ENCODE measurements at places on chromosomes 1 and 21.
A peak's percentile ranks its signal among the peaks of the same experiment; 100 is the strongest.

DNA sequence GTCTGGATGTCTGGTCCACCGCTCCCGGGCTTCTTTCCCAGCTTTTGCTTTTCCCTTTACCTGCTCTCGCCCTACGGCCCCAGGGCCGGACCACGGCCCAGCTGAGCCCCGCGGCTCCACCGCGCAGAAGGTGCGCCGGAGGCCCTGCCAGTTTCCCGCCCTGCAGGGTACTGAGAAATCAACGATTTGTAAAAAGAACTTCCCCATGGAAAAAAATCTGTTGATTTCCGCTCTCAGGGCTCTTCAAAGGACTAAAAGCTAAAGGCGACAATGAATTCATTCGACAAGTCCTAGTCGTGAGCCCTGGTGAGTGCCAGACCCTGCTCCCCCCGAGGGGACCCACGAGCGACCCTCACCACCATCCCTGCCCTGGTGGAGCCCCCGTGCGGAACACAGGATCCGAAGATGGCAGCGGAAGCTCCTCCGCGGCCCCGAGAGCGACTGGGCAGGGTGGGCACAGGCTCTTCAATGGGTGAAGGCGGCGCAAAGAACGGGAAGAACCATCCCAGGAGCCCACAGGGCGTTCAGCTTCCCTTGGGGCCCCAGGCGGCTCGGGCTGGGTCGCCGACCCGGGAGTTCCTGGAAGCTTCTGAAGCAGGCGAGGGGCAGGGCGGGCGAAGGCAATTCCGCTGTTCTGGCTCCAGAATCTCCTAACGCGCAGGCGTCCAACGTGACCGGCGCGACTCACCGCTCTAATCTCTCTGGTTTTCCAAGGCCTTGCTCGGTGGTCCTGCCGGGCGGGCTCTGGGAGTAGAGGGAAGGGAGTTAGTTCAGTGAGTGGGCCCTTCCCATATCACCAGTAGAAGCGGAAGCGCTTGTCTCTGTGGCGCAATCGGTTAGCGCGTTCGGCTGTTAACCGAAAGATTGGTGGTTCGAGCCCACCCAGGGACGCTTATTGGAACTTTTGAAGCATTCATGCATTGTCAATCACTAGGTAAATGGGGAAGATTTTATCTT, 6.6 kb upstream of the RNU1-2 start:
- peak; percentile 57 for DNase-seq

DNA sequence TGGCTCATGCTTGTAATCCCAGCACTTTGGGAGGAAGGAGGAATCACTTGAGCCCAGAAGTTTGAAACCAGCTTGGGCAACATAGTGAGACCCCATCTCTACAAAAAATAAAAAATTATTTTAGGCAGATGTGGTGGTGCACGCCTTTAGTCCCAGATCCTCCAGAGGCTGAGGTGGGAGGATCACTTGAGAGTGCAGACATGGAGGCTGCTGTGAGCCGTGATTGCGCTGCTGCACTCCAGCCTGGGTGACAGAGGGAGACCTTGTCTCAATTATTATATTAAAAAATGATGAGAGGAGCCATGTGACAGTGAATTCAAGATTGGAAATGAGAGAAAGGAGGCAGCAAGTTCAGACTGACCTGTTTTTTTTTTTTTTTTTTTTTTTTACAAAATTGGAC, 282.3 kb downstream of the ZP4 start:
- DNase-seq, result no peak

DNA sequence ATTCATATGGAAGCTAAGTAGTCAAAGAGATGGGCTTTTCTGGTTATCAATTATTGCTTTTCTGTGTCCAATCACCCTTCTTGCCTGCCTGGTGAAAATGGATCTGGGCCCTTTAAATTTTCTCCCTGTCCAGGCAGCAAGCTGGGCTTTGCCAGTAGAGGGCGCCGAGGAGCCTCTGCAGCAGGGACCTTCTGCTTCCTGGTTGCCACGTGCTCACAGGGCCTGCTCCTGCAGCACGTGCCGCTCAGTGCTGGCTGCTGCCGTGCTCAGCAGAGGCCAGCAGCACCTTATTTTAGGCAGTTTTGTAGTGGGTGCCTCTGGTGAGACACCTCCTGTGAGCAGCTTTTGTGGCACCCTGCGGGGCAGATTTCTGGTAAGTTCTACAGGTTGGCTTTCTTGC, 4.0 kb downstream of the ACTL8 start:
- DNase-seq, result no peak

DNA sequence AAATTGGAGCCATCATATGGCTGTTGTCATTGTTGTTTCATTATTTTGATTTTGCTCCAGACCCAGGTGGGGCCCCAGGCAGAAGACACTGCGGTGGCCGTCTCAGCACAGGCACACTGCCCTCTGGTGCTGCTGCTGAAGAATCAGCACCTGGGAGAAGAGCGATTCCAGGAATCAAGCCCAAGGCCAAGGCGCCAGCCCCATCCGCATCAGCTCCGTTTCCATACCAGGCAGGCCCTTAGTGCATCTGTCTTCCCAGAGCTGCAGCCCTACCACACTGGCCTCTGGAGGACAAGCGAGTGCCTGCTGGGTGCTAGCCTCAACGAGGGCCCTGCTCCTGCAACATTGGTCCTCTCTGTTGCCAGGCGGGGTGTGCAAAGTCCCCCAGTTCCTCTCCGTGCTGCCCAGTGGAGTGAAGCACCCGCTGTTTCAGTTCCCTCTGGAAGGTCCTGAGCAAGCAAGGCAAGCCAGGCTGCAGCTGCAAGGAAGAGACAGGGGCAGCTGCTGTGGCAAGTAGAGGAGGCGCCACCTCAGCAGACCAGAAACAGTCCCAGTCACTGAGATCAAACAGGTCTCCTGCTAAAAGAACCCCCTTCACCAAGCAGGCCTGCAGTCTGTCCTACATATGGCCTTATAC, 5.2 kb downstream of the GRIK3 start:
- no peak for DNase-seq

GRCh38 chr1:108114033-108114599, 86.0 kb downstream of the SLC25A24 start:
- no peak for DNase-seq

DNA sequence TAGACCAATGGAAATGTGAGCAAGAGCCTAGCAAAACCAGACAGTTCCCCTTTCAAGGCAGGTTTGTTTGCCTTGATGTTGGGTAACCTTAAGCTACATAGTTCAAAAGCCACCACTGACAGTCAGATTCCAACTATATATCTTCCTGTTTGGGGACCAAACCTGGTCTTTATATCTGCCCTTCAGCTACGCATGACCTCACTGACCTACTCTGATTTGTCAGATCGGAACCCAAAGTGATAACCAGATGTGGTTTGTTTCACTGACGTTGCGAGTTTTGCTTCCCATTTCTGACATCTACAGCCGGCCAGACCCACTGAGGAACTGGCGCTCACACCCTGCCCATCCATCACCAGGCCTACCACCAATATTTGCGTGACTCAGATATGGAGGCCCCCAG, 361.1 kb upstream of the CHRM3 start:
- DNase-seq, result no peak

GRCh38 chr21:16420031-16420724, 690.4 kb downstream of the USP25 start:
- DNase-seq, result peak; percentile 69

DNA sequence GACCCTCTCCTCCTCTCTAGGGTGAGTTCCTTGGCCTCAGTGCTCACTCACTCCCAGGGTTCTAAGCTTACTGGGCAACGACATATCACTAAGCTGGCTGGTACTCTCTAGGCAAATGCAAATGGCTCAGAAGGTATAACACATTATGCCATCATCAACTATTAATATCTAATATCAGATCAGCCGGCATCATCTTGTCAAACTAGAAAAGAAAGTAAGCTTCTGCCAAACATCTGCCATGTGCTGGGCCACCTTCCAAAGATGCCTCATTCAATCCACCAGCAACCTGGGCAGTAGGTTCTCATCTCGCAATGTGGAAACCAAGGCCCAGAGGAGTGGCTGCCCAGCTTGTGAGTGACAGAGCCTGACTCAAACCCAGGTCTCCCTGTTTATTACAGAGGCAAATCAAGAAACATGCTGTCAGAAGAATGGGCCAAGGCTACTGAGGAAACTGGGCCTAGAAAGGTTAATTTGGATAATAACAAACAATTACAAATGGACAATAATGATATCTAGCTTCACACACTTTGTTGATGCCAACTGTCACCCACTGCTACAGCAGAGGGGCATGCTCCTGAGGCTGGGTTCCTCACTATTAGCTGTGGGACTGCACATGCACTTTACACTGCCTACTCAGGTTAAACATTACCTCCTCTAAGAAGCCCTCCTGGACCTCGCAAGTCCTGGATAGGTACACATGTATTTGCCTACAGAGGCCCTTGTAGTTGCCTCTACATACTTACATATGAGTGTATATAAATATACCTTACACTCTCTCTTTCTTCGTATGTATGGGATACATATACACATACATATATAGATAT, 183.3 kb upstream of the JUN start:
- DNase-seq, result no peak
